ENCODE measurements at places on chromosomes 6 and 20.

DNA sequence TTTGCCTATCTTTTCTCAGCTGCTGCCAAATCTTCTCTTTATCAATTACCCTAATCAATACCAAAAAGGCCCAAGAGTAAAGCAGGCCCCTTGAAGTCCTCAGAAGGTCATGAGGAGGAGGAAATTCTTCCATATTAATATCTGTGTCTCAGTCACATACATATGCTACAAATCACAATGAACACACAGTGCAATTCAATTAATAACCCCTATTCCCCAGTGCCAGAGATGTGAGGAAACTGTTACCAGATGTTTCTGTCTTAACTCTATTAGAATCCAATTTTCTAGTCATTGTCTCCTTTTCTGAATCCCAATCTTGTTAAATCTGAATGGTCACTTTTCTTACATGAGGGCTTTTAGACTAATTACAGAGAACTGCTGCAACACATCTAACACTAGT, 45.9 kb upstream of the SLC2A12 start:
- no peak for DNase-seq

- no peak for DNase-seq
Measured at GRCh38 chr20:38466171-38466570, 6.5 kb upstream of the RALGAPB start.

- DNase-seq: no peak
Measured at GRCh38 chr20:39146394-39146793, 184.2 kb downstream of the DHX35 start.

GRCh38 chr6:134391205-134391604, 73.3 kb upstream of the SGK1 start:
- no peak for DNase-seq

GRCh38 chr6:167678102-167679101, 148.3 kb upstream of the AFDN start:
- no peak for DNase-seq

- no peak for DNase-seq
Measured at GRCh38 chr6:42281570-42281969, 63.9 kb upstream of the MRPS10 start.

DNA sequence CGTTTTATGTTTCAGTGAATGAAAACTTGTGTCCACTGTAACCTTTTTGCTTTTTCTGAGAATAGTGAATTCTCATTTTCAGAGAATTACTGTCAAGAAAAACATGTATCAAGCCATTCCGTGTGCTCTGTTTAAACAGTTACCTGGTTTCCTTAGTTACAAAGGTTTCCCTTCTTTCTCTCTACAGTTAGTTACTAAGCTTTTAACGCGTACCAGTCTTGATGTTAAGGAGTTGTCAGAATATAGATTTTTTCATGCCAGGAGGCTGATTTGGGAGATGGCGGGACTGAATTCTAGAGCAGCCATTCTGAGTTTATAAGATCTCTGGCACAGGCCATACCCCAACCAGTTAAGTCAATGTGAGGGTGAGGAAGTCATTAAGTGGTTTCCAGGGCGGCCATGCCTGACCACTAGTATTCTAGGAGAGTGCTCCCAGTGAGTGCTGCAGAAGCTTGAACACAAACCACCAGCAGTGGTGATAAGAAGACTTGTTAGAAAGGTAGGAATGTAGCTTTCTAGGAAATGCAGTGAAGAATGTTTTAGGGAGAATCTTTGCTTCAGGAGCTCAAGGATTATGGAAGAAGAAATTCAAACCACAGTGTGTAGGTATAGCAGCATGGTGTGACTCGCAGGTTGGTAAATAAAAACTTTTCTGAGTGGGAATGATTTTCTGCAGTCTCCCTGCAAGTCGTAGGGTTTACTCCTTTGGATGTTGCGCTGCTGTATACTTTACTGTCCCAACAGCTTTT, 112.9 kb downstream of the JARID2 start:
- DNase-seq: no peak

GRCh38 chr6:84500726-84501125, 263.7 kb downstream of the TBX18 start:
- no peak for DNase-seq

GRCh38 chr6:37492236-37492972, 7.3 kb downstream of the CCDC167 start:
- no peak for DNase-seq

GRCh38 chr20:49712646-49712995, 1.1 kb downstream of the B4GALT5 start:
- no peak for DNase-seq

GRCh38 chr6:16162003-16162402, 33.1 kb downstream of the MYLIP start:
- DNase-seq: no peak

Measured in COLO829 (cell line).